ENCODE measurements at places on chromosomes 2 and 18.

GRCh38 chr18:36812678-36813077 is 16.1 kb downstream of the TPGS2 start:
- DNase-seq: no peak

DNA sequence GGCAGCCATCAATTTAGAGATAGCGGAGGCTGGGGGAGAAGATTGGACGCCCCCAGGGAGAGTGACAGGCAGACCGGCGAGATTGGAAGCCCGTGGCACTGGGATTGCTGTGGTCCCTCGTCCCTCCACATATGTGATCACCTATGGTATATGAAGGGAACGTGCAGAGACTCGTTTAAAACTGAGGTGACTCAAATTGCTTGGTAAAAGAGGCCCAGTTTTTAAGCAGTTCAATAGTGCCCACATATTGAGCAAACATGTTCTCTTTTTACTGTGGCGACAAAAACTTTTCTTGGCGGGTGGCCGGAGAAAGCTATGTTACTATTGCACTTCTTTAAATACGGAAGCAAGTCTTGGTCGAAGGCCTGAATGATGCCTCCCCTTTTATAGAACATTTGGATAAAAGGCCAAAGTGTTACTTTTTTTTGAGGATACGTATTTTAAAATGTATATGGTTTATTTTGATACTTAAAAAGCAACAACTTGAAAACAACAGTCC is 9.1 kb downstream of the B3GNT2 start:
- DNase-seq: no peak

GRCh38 chr2:9179572-9180201 is 26.9 kb upstream of the ASAP2 start:
- DNase-seq: no peak

DNA sequence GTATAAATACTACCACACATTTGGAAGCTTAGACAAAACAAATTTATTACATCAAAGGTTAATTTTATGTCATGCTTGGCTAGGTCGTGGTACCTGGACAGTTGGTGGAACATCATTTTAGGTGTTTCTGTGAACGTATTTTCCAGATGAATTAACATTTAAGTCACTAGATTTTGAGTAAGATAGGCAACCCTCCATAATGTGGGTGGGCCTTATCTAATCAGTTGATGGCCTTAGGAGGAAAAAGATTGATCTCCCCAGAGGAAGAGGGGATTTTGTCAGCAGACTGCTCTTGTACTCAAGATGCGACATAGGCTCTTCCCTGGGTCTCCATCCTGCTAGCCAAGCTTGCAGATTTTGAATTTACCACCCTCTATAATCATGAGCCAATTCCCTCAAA is 85.0 kb downstream of the RPRM start:
- DNase-seq: no peak

DNA sequence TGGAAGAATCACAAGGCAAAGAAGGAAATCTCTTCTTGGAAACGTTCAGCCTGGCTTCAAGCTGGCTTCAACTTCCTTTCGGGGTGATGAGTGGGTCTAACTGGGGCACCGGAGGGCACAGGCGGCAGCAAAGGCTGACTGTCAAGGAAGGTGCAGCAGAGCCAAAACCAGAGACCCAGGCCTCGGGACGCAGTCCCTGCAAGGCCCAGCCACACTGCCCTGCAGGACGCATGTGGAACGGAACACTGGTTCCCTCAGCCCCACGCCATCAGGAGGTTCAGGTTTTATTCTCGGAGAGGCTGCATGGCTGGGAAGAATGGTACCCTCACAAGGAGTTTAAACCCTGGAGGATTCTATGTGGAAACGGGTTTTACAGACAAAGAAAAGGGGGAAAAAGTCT is 165.5 kb downstream of the HDAC4 start:
- DNase-seq: no peak

Measured in C1 segment of cervical spinal cord (tissue), 14 donors.